ENCODE measurements at places on chromosomes 5 and 9.

DNA sequence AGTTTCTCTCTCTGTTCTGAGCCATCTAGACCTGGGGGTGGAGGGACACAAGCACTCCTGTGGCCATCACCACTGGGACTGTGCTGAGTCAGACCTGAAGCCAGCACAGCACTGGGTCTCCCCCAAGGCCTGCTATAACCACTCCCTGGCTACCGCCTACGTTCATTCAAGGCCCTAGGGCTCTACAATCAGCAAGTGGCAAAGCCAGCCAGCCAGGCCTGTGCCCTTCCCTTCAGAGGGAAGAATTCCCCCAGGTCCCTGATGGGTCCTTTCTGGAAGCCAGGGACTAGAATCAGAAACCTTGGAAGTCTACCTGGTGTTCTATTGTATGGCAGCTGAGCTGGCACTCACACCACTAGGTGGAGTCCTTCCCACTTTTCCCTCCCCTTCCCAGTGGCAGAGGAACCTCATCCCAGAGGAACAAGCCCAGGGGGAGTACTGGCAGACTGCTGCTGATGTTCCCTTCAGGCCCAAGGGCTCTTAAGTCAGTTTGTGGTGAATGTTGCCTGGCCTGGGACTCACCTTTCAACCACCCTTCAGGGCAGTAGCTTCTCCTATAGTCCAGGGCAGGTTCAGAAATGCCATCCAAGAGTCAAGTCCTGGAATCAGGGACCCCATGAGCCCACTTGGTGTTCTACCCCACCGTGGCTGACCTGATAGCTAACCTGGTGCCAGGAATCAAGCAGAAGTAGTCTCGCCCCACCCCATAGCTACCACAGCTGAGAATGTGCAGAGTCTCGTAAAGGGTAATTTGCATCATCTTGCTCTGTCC lies 20.0 kb downstream of the JMY start:
- no peak for DNase-seq

DNA sequence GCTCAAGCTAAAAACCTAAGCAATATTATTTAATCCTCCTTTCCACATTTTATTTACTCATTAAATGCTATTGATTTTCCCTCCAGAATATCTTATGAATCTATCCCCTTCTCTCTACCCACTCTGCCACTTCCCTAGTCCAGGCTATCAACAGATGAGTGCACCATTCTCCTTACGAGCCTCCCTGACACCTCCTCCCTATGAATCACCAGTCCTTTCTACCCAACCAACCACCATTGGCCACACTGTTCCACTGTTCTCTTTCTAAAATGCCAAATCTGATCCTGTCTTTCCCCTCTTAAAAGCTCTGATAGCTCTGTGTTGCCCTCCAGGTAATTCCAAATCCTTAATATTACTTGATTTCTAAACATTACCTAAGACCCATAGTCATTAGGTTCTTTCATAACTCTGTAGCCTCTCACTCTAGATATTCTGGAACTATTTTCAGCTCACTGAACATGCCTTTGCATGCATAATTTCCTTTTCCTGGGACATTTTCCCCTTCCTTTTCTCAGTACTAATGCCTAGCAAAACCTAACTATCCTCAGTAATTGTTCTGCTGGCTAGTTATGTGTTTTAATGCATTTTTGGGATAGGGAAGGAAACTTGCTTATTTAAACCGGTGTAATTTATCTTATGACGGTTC lies 126.3 kb downstream of the UNC13B start:
- no peak for DNase-seq

GRCh38 chr9:98442114-98442513 lies 186.7 kb upstream of the TBC1D2 start:
- DNase-seq, result no peak

- no peak for DNase-seq
These were observed 139.0 kb downstream of the OLFM1 start for GRCh38 chr9:135226369-135227050.

- peak; percentile 57 for DNase-seq
These were observed 315 bp downstream of the PIK3R1 start for GRCh38 chr5:68215898-68216244.

- no peak for DNase-seq
These were observed 1.0 kb downstream of the ADAMTS13 start for GRCh38 chr9:133423216-133423615.

- no peak for DNase-seq
These were observed 67.8 kb upstream of the TBC1D2 start for GRCh38 chr9:98323051-98323830.

GRCh38 chr5:73921741-73922140 lies 295.7 kb downstream of the ARHGEF28 start:
- no peak for DNase-seq

GRCh38 chr5:59506285-59506877 lies 387.1 kb downstream of the PDE4D start:
- peak; percentile 13 for DNase-seq

GRCh38 chr9:98745470-98745869 lies 36.7 kb upstream of the GABBR2 start:
- DNase-seq, result no peak
